ENCODE measurements at places on chromosomes 6 and 20.
A peak's percentile ranks its signal among the peaks of the same experiment; 100 is the strongest.

DNA sequence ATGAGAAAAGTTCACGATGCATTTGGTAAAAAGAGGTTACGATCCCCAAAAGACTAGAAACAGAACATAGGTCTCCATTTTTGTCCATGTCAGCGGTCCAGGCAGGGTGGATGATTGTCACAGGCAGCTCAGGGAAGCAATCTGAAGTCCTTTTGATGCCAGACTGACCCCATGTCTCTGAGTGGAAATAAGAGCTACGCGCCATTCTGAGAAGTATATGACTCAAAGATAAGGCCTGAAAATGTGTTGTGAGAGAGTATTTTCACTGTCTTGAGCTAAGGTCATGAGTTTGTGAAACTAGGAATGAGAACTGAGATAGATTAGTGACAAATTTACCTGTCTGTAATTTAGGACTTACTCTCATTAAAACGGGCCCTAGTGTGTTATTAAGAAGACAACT is 69.5 kb downstream of the LYRM4 start:
- no peak for DNase-seq

GRCh38 chr20:16615199-16615598 is 42.0 kb upstream of the KIF16B start:
- DNase-seq: peak; percentile 16

- DNase-seq: no peak
These were observed 80.1 kb downstream of the ASCC3 start for GRCh38 chr6:100801036-100801435.

DNA sequence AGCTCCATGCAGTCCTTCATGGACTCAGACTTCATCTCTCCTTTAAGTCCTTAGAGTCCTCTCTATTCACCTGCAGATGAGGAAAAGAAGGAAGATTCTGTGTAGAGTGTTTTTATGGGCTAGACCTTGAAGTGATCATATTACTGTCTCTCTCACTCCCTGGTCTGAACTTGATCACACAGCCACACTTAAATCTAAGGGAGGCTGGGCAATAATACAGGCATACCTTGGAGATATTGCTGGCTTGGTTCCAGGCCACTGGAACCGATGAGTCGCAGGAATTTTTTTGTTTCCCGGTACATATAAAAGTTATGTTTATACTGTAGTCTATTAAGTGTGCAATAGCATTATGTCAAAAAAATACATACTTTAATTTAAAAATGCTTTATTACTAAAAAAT is 59.2 kb upstream of the FOXO3 start:
- DNase-seq: no peak

DNA sequence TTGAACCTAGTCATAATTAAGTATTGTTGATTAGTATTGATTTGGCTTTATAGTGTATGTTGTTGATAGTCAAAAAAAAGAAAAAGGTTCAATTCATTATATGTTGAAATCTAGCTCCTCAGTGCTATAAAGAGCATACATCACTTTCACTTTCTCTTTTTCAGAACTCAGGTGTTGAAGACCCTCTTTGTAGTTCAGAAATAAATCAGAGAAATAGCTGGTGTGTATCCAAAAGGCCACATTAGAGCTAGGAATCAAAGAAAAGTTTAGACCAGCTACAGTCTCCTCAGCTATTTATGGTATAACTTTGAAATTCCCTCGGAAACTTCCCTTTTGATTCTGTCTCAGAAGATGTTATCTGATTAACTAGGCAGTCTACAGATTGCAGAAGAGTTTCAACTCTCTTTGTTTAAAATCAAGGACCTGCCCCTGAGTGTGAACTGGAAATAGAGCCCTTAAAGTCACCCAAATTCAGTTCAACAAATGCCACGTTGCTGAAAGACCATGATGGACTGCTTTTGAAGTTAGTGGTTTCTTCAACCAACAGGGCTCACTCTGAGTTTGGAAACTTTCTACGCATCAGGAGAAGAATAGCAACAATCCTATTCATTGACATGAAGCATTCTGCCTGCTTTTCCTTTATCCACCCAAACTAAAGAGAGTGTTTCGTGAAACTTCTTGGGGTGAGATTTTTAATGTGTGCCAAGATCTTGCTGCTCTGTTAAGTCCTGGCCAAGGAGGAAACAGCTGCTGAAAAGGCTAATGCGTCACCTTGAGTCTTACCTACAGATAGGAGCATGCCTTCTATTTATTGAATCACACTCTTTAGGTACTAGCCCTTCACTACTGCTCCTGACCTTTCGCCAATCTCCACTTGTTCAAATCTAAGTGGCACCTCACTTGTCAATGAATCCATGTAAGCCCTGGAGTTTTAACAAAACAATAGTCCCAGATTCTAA is 111.7 kb downstream of the TNFRSF21 start:
- DNase-seq: no peak

- DNase-seq: no peak
These were observed 151.3 kb upstream of the BEND6 start for GRCh38 chr6:56803594-56803993.

All from amygdala (tissue), 56 donors.